ENCODE measurements at places on chromosomes 2 and 18.

- DNase-seq, result no peak
Observed at GRCh38 chr2:200578778-200579177, 7.0 kb upstream of the AOX1 start.

- no peak for DNase-seq
Observed at GRCh38 chr18:11269257-11269656, 119.9 kb upstream of the PIEZO2 start.

DNA sequence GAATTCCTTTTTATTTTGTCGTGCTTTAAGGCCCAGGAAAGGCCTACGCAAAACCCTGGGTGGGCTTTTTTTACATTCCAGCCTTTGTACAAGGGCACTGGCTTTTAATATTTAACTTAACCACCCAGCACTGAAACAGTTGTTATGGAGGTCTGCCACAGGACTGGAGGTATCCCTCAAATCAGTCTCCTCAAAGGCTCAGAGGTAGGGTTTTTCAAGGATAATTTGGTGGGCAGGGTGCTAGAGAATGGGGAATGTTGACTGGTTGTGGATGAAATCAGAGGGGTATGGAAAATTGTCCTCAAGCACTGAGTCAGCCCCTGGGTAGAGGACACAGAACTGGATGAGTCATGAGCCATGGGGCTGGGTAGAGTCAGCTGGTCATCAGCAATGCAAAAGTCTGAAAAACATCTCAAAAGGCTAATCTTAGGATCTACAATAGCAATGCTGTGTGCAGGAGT is 443.1 kb downstream of the THSD7B start:
- no peak for DNase-seq

DNA sequence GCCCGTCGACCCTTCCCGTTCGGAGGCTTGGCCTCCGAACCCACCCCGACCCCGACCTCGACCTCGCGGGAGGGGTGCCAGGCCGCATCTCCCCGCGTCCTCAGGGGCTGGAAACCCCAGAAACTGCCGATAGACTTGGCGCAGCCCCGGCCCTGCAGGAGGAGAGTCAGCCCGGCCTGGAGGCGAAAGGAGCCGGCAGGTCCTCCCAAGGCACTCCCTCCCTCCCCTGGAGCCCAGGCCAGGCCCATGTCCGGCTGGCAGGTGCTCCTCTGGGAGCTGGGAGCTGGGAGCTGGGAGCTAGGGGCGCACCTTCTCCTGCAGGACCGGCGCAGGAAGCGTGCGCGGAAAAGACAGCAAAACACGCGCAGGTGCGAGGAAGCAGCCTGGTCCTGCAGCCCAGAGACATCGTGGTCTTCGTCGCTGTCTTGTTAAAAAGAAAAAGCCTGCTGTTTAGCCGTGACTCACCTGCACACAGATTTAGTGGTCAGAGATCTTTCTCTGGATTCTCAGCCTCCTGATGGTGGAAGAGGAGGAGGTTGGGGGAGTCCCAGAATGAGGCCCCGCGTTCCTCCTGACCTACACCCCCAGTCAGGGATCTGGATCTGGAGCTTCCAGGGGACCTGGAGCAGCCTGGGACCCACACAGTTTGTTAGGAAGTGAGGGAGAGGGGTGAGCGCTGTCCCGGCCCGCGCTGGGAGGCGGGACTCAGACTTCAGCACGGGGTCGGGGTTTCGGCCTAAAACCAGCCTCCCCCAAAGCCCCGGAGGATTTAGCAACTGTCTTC is 660 bp upstream of the MBP start:
- DNase-seq, result no peak

GRCh38 chr2:69780921-69781320 is 39.0 kb downstream of the ANXA4 start:
- no peak for DNase-seq

DNA sequence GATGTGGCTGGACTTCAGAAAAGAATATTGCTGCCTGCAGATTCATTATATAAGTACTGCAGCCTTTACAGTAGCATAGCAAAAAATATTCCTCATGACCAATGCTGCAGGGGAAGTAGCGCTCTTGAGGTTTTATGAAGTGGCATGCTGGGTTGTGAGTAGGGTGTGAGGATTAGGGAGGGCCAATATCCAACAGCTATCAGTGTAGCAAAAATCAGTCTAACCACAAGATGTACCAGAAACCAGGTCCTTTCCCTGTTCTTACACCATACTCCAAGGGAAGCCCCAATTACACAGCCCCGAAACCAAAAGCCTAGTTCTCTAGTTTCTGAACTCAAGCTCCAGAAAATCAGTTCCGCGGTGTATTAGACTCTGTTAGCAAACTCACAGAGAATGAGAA is 1082.2 kb upstream of the DDX18 start:
- no peak for DNase-seq

DNA sequence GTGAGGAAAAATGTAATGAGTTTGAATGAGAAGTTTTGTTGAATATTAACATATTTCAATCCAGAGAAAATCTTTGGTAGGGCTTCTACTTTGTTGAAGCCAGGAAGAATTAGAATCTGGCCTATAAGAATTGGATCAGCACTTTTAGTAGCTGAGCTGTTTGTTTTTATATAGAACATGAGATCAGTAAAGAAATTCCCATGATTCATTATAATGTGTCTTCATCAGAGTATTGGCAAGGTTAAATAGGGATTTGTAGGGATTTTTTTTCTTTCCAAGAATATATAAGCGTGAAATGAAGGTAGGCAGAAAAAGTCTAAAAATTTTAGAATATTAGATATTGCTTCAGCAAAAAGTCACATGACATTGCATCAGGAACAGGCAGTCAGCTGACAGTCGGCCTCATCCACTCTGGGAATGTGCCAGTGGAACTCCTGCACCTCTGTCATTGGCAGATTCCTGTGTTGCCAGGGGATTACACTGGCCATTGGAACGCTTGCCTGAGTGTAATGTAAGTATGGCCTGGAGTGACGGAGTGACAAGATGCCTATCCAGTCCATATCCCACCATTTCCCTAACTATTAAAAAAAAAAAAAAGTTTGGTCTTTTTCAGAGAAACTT is 60.6 kb downstream of the SERTAD2 start:
- no peak for DNase-seq

GRCh38 chr18:73670039-73670438 is 477.6 kb downstream of the FBXO15 start:
- no peak for DNase-seq

- DNase-seq, result no peak
Observed at GRCh38 chr2:28164280-28164801, 228.3 kb upstream of the FOSL2 start.

DNA sequence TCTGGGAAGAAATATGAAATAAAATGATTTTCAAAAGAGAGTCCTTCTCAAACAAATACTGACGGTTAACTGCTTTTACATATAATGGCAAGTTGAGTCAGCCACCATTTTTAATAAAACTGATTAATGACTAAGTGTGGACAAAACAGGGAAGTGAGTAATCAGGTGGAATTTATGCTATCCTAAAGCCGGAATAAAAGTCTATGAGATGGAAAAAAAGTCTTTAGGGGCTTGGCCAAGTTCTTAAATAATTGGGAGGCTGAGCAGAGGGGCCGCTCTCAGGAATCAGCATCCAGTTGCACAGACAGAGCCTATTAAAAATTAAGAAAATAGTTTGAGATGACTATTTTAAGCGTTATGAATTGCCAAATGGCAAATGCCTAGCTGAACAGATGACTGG is 58.6 kb upstream of the AFF3 start:
- no peak for DNase-seq

DNA sequence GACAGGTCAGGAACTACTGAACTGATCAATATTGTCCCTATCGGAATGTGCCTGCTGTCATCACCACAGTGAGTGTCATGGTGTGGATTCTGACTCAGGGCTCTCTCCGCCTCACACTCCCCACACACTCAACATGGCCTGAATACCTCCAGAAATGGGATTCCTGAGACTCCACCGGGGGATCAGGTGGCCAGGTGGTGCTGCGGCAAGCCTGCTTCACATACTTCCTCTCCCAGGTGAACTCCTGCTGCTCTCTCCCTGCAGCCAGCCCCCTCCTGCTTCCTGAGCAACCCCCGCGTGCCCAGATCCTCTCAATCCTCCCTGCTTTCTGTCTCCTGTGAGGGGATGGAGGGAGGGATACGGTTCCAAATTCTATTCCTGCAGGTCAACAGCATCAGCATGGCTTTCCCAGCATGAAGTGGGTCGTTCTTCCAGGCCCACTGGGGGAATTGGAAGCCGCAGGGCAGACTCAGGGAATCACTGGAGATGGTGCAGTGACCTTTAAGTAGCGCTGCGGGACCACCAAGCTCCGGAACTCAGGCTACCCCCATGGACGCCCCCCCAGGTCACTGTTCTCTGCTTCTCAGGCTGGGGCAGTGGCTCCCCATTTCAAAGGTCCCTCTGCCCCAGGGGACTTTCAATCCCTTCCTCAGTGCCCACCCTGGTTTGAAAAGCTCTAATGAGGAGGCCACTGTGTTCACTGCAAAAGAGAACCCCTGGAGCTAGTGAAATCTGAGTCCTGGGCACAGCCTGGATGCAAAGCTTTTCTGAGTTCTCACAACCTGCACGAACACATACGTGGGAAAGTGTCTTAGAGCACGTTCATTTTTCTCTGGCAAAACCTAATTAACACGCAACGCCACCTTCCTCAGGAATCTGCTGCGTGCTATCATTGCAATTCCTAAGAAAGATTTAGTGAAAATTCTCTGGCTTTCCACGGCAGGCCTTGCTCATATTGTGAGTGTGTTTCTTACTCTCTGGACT is 168.4 kb downstream of the ZFP36L2 start:
- DNase-seq, result no peak

DNA sequence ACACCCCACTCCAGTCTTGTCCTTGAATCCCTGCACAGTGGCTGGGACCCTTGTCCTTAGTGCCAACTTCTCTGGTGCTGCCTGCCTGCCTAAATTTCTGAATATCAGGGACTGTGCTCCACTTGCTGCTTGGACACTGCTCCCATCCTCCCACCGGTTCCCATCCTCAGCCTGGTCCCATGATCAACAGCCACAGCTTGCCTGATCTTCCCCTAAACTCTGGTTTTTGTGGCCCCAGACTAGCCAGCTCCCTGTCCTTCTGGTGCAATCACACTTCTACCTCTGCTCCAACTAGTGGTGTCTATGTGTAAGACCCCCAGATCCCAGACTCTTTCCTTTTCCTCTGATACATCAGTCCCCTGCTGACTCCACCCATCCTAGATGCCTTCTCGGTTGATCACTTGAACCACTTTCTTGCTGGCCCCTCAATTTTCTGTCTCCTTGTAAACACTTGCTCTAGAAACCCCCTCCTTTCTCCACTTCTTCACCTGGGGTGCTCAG is 37.2 kb upstream of the POLE4 start:
- DNase-seq, result no peak
